GM12878 (cell line): ENCODE measurements at places on chromosomes 13 and 19.

DNA sequence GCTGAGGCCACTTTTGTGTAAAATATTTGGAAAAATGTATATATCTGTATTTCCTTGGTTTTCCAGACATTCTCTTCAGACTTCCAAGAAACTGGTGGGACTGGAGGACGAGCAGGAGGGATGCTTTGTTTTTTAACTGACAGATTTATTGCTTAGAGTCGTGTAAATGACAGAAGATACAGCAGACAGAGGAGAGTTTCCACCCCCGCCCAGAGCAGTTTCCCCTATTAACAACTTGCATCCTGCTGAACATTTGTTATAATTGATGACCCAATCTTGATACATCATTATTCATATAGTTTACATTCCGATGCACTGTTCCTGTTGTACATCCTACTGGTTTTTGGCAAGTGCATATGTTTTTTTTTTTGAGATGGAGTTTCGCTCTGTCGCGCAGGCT is 7.1 kb upstream of the DOCK6 start:
- no peak for DNase-seq

GRCh38 chr19:12085074-12085818 is 20.7 kb downstream of the ZNF844 start:
- DNase-seq: no peak

DNA sequence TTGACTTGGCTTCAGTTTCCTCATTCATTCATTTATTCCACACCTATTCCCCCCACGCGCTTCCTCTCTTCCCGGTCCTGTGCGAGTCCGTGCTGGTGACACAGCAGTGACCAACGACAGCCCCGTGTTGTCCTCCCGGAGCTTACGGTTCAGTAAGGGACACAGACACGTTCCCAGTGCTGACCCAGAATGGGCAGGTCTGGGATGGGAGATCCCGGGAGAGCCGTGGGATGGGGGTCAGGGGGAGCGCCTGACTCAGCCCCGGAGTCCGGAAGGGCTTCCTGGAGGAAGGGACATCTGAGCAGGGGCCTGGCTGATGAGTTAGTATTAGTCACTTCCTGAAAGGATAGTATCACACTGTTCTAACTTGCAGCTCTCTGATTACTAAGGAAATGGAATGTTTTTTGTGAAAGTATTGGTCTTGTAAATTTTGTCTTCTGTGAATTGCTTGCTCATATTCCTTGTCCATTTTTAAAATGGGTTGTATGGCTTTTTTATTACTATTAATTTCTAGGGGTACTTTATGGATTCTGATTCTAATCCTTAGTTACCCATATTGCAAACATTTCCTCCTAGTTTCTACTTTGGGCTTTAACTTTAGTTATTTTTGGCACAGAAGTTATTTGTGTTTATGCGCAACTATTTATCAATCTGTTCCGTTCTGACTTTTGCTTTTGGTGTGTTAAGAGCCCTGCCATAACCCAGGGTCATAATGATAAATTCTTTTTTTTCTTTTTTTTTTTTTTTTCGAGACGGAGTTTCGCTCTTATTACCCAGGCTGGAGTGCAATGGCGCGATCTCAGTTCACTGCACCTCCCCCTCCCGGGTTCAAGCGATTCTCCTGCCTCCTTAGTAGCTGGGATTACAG is 708 bp upstream of the ERCC1 start:
- no peak for DNase-seq

DNA sequence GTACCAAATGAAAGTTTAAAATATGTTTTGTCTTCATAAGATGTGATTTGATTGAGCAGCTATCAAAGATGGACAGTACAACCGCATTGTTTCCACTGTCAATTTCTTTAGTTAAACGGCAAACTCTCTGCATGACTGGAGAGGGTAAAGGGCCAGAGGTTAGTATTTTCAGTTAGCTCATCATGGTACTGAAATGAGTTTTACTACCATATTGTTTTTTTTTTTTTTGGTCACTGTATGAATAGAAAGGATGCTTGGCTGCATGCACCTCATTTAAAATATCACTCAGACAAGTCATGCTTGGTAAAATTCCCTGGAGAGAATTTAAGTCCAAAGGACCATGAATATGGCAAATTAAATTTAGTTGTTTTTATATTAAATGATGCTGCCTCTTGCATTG is 942.1 kb upstream of the SPRY2 start:
- no peak for DNase-seq

GRCh38 chr13:98938801-98939200 is 39.1 kb downstream of the DOCK9 start:
- DNase-seq: no peak

DNA sequence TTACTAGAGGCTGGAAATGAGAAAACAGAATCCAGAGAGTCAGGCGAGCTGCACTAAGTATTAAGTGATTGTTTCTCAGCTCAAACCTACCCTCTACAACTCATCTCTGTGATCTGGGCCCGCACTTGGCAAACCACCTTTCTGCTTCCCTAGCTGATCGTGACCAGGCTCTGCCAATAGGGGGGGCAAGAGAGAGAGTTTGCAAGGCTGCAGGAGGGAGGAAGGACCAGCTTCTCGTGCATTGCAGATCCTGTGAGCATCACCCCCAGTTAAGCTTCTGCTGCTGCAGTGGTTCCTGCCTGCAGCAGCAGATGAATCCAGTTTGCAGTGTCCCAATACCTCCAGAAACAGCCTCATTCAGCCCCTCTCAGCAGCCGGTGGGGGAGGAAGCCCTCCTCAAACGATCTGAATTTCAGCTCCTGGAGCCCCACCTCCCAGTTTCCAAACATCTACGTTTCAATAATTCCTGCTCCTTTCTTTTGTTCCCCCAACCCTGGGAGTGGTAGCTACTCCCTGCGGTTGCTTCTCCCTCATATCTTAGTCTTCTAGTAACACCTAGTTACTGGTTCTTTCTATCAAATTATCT is 20.0 kb downstream of the XRCC1 start:
- DNase-seq: no peak

- no peak for DNase-seq
Measured at GRCh38 chr19:3671680-3672574, 28.3 kb downstream of the PIP5K1C start.

- no peak for DNase-seq
Measured at GRCh38 chr19:14450168-14450874, 17.2 kb downstream of the PKN1 start.

- DNase-seq: no peak
Measured at GRCh38 chr13:74444864-74445479, 310.8 kb upstream of the KLF12 start.

DNA sequence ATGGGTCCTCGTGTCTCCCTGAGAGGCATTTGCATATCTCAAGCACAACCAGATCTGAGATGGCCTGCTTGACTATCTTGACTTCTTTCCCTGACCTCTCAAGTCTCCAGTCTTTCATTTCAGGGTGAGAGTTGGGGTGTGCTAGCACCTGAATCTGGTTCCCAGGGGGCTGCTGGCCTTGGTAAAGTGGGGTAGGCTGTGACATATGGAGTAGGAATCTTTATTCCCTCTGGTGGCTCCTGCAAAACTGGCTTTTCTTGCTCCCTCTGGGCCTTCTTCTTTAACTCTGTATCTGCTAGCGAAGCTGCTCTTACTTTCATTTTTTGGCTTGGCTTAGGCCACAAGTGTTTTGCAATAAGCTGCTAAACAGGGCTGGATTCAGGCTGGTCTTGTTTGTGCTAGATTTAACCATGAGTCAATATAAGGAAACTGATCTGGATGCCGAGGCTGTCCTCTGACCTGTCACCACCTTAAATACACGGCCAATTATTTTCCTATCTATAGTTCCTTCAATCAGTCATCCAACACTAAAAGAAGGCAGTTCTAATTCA is 42.3 kb downstream of the ZNF493 start:
- no peak for DNase-seq

DNA sequence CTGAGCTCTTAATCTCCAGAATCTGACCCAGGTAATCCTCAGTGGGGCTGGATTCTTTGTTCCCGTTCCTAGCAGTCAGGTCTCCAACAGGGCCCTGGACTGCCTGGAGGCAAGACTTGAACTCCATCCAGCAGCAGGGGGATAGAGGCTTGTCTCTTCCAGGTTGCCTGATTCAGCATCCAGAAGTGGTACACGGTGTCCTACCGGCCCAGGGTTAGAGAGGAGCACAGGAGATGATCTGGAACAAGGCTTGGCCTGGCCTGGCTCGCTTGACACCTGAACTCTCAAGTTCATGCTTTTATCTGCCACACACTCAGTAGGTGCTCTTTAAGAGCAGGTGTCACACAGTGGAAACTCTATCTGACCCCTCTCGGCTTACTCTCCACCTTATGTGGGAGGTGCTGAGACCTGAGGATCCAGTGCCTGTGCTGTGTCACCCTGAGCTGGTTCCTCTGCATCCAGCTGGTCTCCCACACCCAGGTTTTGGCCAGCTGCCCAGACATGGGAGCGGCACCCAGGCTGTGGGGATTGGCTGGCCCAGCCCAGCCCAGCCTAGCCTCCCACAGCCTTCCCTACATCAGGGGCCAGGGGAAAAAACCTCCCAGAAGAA is at the start of gene CYP4F3:
CYP4F3 (plus strand) TSS at position 604 of the 610 bp plus-strand sequence. CDS start 519 bp downstream, outside the sequence.
- DNase-seq: no peak

- no peak for DNase-seq
Measured at GRCh38 chr19:38194061-38194701, 29.8 kb downstream of the DPF1 start.

DNA sequence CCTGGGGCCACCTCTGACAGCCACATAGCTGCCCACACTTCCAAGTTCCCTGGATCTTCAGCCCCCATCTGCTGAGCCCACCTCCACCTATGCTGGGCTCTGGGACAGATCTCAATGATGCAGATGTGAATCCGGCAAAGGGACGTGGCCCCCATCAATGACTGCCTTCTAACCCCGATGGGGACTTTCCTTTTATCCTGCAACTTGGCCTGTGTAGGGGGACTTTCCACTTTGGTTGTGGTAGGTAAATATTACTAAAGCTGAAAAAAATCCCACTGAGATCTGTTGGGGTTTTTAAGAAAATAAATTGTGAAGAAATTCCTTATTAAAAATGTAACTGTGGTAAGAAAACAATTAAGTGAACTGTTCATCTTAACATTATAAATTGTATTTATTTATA is 20.8 kb upstream of the ASPDH start:
- DNase-seq: no peak

GRCh38 chr19:42332059-42332458 is 6.6 kb downstream of the MEGF8 start:
- no peak for DNase-seq

DNA sequence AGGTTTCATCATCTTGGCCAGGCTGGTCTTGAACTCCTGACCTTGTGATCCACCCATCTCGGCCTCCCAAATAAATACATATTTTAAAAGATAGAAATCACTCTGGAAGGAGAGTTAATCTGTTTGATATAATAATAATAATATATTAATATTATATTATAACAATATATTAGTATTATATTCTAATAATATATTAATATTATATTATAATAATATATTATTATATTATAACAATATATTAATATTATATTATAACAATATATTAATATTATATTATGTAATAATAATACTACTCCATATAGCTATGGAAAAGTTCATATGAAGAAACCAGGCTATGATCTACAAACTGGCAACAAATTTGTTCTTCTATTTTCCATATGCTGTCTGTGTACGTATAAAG is 16.8 kb downstream of the HPN start:
- no peak for DNase-seq

GRCh38 chr19:57245959-57246358 is 5.5 kb downstream of the ZNF805 start:
- no peak for DNase-seq

DNA sequence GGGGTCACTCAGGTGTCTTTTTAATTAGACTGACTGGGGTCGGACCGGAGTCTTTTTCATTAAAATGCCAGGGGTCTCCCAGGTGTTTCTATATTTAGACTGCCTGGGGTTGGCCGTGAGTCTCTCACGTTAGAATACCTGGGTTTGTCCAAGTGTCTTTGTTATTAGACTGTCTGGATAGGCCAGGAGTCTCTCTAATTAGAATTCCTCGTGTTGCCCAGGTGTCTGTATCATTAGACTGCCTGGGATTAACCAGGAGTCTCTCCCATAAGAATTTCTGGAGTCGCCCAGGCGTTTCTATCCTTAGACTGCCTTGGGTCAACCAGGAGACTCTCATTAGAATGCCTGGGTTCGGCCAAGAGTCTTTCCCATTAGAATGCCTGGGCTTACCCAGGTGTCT is 1445.7 kb downstream of the UQCRFS1 start:
- DNase-seq: no peak

DNA sequence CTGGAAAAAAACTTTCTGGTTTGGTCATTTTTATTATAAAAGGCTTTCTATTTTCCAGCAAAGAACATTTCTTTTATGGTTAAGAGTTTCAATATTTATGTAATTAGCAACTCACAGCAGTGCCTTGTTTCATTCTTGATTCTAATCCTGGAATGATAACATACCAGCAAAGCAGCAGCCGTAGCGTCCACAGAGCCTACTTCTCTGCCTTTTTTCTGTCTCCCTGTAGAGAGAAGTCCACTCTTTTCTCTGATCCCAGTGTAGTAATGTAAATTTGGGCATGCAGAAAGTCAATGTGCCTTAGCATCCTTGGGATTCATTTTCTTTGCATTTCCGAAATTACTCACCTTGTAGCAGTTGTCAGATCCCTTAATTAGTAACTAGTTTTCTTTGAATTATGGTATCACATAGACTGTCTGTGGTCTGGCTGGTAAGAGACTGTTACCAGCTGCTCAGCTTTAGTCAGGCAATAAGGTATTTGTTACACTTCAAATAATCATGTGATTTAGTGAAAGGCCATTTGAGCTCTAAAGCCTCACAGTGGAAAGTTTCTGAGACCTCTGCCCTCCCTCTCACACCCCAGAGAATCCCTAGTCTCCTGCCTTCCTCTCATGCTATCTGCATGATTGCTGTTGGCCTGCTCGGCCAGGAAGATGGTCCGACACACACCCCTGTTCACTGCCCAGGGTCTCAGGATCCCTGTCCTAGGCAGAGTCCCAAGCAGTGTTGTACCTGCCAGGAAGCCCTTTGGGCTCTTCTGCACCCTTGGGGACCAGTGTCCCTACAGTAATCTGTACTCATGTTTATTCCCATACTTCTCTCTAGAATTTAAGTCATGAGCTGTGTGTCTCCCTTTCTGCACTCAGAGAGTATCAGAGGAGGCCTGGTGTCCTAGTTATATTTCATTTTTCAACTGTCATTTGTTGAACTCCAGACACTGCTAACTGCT is 86.3 kb downstream of the LRCH1 start:
- peak; percentile 71 for DNase-seq

DNA sequence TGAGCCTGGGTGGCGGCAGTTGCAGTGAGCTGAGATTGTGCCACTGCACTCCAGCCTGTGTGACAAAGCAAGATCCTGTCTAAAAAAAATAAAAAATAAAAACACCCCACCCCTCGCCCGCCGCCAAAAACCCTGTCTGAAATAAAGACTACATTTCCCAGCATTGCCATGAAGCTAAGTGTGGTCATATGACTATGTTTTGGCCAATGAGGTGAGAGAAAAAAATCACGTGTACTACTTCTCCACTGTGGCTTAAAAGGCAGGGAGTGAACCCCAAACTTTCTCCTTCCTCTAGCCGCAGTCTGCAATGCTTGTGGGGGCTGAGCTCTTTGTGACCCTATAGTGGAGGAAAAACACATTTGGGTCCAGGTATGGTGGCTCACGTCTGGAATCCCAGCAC is 54.9 kb downstream of the COLGALT1 start:
- no peak for DNase-seq

DNA sequence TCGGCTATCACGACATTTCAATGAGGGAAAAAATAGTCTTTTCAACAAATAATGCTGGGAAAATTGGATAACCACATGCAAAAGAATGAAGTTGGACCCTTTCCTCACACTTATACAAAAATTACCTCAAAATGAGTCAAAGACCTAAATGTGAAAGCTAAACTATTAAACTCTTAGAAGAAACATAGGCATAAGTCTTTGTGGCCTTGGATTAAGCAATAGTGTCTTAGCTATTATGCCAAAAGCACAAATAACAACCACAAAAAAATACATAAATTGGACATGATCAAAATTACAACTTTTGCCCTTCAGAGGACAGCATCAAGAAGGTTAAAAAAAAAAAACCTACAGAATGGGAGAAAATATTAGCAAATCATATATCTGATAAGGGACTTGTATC is 156.6 kb downstream of the FOXO1 start:
- no peak for DNase-seq
